ENCODE measurements at places on chromosomes 16 and 17. TPM values are rescaled to one million over a fixed set of nuclear protein-coding genes. Genes with fewer than 3 reads are reported as not detected.

Gene SP6
- total RNA-seq: not detected

Gene KRTAP2-3
- total RNA-seq: not detected

DNA sequence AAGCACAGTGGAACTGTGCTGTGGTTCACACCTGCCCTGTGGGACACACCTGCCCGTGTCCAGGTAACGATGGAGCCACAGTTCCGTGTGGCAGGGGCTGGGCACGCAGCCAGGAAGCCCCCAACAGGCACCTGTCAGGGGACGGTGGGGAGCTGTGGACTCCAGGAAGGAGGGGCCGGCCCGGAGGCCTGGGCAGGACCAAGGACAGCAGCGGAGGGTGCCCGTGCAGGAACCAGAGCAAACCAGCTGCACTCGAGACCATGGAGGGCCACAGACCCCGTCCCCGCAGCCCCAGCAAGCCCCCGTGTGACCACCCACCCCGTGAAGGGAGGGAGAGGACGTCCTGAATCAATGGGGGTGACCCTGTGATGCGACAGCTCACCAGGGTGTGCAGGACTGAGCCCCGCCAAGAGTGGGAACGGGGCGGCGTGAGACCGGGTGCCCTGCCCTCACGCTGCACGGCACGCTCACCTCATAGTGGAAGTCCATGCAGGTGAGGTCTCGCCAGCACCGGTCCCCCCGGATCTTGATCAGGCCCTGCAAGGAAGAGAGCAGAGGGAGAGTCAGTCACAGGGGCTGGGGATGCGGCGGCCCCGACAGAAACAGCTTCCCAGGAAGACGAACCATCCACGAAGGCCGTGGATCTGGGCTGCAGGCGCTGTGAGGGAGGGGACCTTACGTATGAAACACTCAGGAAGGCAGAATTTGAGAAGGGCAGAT is 78.1 kb downstream of the LMF1 start:
- no peaks in the 10 kb centered on the region for H3K36me3 ChIP-seq
- H3K27ac ChIP-seq: no peak overlapping the region
- no peak overlapping the region for H3K4me3 ChIP-seq

GRCh38 chr16:64363039-64363438 is 758.8 kb downstream of the CDH11 start:
- no peaks in the 10 kb centered on the region for H3K27me3 ChIP-seq
- no peak overlapping the region for H3K27ac ChIP-seq
- H3K4me3 ChIP-seq: no peak overlapping the region
- DNase-seq: no peak
- H3K4me1 ChIP-seq: no peaks in the 10 kb centered on the region

DNA sequence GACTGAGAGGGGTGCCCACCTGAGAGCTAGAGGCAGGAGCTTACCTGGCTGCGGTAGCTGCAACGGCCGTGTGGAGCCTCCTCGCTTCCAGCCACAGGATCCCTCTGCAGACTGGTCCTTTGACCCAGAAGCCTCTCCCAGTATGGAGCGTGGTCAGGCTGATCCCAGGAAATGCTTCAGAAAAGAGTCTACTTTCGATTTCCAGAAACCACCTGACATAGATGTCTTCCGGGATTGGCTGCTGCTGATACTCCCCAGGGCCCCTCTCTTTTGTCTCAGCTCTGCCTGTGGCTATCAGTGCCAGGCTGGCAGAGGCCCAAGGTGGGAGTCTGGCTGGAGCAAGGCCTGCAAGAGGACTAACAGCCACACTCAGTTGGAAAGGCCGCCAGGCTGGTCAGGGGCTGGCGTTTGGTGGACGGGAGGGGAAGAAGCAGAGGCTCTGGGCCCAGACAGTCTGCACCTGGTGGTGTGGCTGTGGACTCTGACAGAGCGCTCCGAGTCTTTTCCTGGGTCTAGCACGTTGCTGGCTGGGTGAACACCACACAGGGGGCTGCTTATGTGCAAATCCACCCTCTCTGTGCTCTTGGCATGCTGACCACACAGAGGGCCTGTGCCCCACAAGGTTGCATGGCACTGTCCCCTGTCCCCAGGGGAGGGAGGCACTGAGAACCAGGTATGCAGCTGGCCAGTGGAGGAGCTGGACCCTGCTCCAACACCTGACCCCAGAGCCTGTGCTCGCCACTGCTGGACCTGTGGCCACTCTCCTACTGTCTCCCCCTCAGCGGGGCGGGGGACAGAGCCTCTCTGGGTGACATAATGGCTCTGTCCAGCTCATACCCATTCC is at the start of gene LGALS3BP:
Gene LGALS3BP, minus strand, starts transcription at position 144 of the 844 bp plus-strand sequence. CDS start 2,732 bp downstream, outside the sequence.
- H3K4me3 ChIP-seq: peak within 1 kb of the TSS; percentile 78
- peaks cover 5% of the 10 kb centered on the region for H3K36me3 ChIP-seq
- H3K27ac ChIP-seq: peak within 1 kb of the TSS; percentile 83
- no peaks in the 10 kb centered on the region for H3K27me3 ChIP-seq

GRCh38 chr17:44968225-44969143 is at the start of gene C1QL1:
Gene C1QL1 (minus strand): TSS chr17:44968303. CDS start chr17:44968048, 255 bp downstream.
- no peaks in the 10 kb centered on the region for H3K36me3 ChIP-seq
- peak within 1 kb of the TSS; percentile 75 for H3K4me3 ChIP-seq
- DNase-seq: peak; percentile 91
- H3K27ac ChIP-seq: no peak within 1 kb of the TSS
- H3K27me3 ChIP-seq: peaks cover 68% of the 10 kb centered on the region
- peaks cover 37% of the 10 kb centered on the region for H3K4me1 ChIP-seq

DNA sequence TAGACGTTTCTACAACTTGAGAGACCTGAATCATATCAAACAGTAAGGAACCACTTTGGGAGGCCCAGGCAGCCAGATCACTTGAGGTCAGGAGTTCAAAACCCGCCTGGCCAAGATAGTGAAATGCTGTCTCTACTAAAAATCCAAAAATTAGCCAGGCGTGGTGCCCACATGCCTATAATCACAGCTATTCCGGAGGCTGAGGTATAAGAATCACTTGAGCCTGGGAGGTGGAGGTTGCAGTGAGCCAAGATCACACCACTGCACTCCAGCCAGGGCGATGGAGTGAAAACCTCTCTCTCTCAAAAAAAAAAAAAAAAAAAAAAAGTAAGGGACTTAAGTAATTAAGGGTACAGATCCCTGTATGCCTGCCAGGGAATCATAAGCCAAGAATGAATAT is 103.4 kb upstream of the NUDT7 start:
- H3K4me3 ChIP-seq: no peak overlapping the region
- no peaks in the 10 kb centered on the region for H3K36me3 ChIP-seq
- no peak overlapping the region for H3K27ac ChIP-seq
- no peak for DNase-seq

DNA sequence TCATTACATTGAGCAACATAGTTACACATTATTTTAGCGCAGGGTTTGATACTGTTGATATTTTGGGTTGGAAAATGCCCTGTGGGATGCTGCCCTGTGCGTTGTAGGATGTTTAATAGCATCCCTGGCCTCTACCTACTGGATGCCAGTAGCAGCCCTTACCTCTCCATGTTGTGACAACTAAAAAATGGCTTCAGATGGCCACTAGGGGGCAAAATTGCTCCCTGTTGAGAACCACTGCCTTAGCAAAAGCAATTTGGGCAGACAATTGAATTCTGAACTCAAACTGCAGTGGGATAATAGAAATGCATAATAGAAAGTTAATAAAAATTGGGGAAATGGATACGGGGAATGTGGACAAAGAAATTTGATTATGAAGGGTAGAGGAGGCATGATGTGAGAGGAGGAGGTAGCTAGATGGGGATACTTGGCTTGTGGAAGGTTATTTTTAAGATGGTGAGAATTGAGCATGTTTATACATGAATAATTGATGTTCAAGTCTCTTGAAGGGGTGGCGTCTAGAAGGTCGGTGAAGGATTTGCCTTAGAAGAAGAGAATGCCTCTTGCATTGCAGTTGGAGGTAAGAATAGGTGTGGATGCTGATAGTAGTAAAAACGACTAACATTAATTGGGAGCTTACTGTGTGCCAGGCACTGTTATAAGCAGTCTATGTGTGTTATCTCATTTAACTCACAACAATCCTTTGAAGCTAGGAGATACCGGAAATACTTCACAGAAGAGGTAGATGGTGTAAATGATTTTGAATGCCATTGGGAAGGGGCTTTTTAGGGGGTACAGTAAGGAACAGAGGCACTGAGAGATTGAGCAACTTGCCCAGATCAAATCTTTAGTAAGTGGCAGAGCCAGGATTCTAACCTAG is 19.0 kb downstream of the HEATR9 start:
- H3K4me1 ChIP-seq: peaks cover 3% of the 10 kb centered on the region
- H3K27me3 ChIP-seq: no peaks in the 10 kb centered on the region
- no peak overlapping the region for H3K4me3 ChIP-seq
- H3K36me3 ChIP-seq: peaks cover 20% of the 10 kb centered on the region
- peak overlapping the region; percentile 3 for H3K27ac ChIP-seq
- DNase-seq: peak; percentile 47

DNA sequence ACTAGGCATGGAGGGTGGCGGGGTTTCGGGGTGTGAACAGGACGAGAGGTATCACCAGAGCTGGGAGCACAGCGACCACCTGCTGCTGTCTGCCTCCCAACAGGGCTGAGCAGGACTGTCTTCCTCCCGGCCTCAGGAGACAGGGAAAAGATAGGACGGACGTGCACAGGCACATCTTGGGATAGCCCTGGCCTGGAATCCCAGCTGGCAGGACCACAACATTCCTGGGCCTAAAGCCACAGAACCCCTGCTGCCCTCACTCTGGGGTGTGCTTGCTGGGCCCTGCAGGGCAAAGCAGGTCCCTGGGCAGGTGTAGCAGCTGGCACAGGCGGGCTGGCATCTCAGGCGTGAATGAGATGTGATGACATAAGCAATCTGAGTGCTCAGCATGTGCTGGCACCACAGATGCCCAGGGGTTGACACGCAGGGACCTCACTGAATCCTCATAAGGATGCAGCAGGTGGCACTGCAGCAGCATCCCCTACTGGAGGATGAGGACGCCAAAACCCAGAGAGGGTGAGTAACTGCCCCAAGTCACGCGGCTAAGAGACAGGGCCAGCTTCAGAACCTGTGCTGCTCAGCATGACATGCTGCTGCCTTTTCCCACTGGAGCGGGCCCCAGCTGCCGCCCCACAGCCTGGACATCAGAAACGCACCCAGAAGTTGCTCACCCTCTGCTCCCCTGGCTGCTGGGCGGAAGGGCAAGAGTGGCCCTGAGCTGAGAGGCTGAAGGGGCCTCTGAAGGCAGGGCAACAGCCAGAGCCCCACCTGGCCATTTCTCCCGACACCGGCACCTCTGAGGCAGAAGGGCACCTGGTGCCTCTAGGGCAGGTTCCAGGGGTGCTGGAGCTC is 7.1 kb downstream of the CORO7 start:
- H3K4me1 ChIP-seq: peaks cover 26% of the 10 kb centered on the region
- no peak overlapping the region for H3K27ac ChIP-seq
- H3K36me3 ChIP-seq: peaks cover 7% of the 10 kb centered on the region
- DNase-seq: no peak
- H3K27me3 ChIP-seq: no peaks in the 10 kb centered on the region

- peaks cover 46% of the 10 kb centered on the region for H3K36me3 ChIP-seq
- peaks cover 43% of the 10 kb centered on the region for H3K4me1 ChIP-seq
- H3K27ac ChIP-seq: peak within 1 kb of the TSS; percentile 92
- no peaks in the 10 kb centered on the region for H3K27me3 ChIP-seq
- DNase-seq: peak; percentile 91
These were observed at the start of gene IRF8 for GRCh38 chr16:85898521-85899442. Gene IRF8 (plus strand): TSS chr16:85899162. CDS start chr16:85903016, 3,854 bp downstream.

DNA sequence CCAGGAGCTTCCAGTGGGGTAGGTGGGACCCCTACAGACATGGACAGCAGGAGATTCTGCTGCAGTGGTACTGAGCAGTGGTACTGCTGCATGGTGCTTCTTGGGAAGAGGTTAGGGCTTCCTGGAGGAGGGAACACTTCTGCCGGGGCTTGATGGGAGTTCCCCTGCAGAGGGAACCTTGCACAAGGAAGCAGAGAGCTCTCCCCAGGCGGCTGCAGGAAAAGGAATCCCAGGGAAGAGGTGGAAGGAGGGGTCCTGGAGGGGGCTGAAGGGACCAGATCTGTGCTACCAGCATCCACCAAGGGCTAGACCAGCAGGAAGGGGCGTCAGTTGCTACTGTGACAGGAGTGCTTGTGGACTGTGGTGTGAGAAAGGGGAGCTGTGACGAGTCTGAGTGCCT is 10.6 kb downstream of the RIPOR1 start:
- peak overlapping the region; percentile 28 for H3K27ac ChIP-seq
- H3K36me3 ChIP-seq: peaks cover 18% of the 10 kb centered on the region
- H3K27me3 ChIP-seq: peaks cover 11% of the 10 kb centered on the region

DNA sequence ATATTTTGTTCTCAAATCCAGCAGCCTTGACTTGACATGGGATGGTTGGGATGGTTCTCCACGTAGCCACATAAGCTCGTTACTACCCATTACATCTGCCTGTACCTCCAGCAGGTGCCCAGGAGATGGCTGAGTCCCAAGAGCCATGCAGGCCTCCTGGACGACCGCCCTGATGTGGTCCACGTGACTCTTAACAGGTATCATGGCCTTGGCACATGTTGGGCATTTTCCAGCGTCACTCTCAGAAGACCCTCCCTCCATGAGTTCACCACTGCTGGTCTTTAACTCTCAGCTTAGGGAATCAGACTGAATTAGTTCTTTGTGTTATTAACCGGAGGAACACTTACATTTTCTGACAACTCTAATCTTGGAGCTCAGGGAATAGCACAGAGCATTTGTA is 161.5 kb downstream of the CDH13 start:
- H3K36me3 ChIP-seq: no peaks in the 10 kb centered on the region
- DNase-seq: no peak
- H3K4me1 ChIP-seq: no peaks in the 10 kb centered on the region
- H3K4me3 ChIP-seq: no peak overlapping the region
- H3K27ac ChIP-seq: no peak overlapping the region

DNA sequence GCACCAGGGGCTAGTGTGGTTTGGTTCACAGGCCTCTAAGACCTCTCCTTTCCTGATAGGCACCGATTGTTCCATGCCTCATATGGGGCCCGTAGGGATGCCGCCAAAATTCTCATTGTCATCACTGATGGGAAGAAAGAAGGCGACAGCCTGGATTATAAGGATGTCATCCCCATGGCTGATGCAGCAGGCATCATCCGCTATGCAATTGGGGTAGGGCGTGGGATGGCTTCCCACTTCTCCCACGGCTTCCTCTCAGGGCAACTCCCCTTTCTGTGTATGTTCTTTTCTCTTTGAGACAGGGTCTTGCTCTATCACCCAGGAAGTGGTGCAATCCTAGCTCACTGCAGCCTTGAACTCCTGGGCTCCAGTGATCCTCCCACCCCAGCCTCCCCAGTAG is 5.3 kb downstream of the ITGAX start:
- H3K36me3 ChIP-seq: no peaks in the 10 kb centered on the region
- DNase-seq: no peak
- peaks cover 14% of the 10 kb centered on the region for H3K4me1 ChIP-seq
- H3K27me3 ChIP-seq: no peaks in the 10 kb centered on the region

- peaks cover 13% of the 10 kb centered on the region for H3K4me1 ChIP-seq
- H3K27me3 ChIP-seq: peaks cover 19% of the 10 kb centered on the region
- no peak overlapping the region for H3K4me3 ChIP-seq
- H3K27ac ChIP-seq: no peak overlapping the region
- no peaks in the 10 kb centered on the region for H3K36me3 ChIP-seq
These were observed 396.8 kb downstream of the NPIPA8 start for GRCh38 chr16:17939723-17940122.

GRCh38 chr17:82914375-82914774 is 74.6 kb upstream of the ZNF750 start:
- no peak overlapping the region for H3K4me3 ChIP-seq
- H3K4me1 ChIP-seq: peaks cover 17% of the 10 kb centered on the region
- no peaks in the 10 kb centered on the region for H3K27me3 ChIP-seq
- H3K27ac ChIP-seq: no peak overlapping the region
- DNase-seq: no peak

All from activated naive CD8-positive, alpha-beta T cell treated with anti-CD3 and anti-CD28 coated beads for 36 hours (primary cell).